ENCODE measurements at places on chromosomes 5 and 9. TPM values are rescaled to one million over a fixed set of nuclear protein-coding genes. Genes with fewer than 3 reads are reported as not detected.

Gene SYK
- total RNA-seq: 0.07 TPM

Gene FBP1
- total RNA-seq: 0.95 TPM

Gene HK3
- 0.04 TPM for total RNA-seq

Gene FOXD1
- 1.1 TPM for total RNA-seq

Gene CTSL
- total RNA-seq: 178 TPM

DNA sequence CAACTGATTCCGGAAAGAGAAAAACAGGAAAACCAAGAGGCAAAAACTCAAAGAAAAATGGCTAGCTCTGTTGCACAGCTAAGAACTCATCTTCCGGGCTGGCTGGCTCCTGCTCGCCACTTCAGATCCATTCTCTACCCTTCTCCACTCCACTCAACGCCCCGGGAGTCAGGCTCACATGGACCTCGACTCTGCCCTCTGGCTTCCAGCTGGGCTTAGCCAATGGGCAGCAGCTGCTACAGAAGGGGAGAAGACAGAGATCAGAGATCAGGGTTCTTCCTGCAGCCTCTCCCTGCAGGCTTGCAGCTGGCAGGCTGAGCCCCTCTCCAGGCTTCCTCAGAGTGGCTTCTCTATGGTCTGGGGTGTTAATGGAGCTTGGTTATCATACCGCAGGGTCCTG lies 187.5 kb downstream of the MED10 start:
- no peak for DNase-seq

GRCh38 chr9:74824654-74825053 lies 63.1 kb downstream of the TRPM6 start:
- peak; percentile 27 for DNase-seq

Gene CARD19
- 95.7 TPM for total RNA-seq

GRCh38 chr9:7906783-7907550 lies 107.4 kb upstream of the DMAC1 start:
- no peak for DNase-seq

- DNase-seq: no peak
Observed at GRCh38 chr5:181198905-181199519, 6.0 kb downstream of the TRIM7 start.

- no peak for DNase-seq
Observed at GRCh38 chr9:13915131-13915530, 398.8 kb downstream of the NFIB start.

Gene EXOSC3
- 28.7 TPM for total RNA-seq

Gene AGPAT2
- total RNA-seq: 48.9 TPM

Gene TBC1D9B
- total RNA-seq: 44.0 TPM

Gene TAF1L
- total RNA-seq: 0.04 TPM

Gene PLAC8L1
- not detected for total RNA-seq

DNA sequence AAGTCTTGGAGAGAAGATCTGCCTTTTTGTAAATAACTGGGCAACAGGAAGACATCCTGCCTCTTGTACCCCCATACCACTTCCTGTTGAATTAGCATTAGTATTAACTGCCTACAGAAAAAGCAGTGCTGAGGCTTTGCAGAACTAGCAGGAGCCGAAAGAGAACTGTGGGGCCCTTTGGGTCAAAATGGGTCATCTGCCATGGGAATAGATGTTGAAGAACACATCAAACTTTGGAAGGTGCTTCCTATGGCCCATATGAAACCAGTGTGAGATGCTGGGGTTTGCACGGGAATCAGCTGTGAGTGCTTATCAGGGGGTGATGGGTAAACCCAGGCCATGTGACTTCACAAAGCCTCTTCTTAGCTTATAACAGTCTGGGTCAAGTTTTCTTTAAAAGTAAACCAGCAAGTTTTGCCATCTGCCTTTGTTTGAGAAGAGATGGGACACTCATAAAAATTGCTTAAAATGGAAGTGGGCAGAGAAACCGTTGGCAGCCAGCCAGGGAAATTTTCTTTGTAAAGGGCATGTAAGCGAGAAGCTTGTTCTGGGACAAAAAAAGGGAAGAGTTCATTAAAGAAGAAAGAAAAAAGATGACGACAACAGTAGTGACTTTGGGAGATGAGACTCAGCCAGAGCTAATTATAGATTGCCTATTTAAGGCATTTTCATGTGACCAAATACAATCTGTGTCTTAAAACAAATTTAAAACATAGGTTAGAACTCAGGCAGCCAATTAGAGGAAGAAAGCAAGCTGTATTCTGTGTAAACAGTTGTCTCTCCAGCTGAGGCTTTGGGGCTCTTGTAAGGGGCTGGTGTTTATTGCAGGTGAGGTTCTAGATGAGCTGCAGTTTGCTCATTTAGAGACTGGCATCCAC lies 4.4 kb downstream of the SLC25A25 start:
- no peak for DNase-seq

DNA sequence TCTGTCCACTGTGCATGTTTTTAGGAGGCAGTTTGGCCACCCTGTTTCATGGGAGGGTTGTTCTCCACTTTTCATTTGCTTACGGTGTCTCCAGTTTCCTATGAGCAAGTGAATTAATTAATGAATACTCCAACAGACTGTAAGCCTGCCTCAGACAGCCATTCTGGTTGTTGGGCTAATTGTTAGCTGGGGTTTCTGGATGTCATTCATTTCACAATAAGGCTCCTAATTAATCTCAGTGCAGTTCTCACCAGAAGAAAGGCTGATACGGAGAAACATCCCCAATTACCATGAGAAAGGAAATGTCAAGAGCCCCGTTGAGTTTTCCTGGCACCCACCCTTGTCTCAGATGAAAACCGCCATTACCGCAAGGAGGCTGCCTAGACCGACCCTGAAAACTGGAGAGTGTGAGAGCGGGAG lies 75.8 kb downstream of the MAP1B start:
- DNase-seq: no peak

- no peak for DNase-seq
Observed at GRCh38 chr9:81032030-81032572, 657.2 kb downstream of the TLE1 start.

Gene ARL14EPL
- 0.39 TPM for total RNA-seq

Gene INSL4
- total RNA-seq: not detected

GRCh38 chr9:128920381-128921058 lies at the start of gene PHYHD1:
Gene PHYHD1 (plus strand): TSS chr9:128920982. CDS start chr9:128922324, 1,342 bp downstream.
- DNase-seq: no peak

GRCh38 chr5:138096997-138097828 lies 13.4 kb downstream of the WNT8A start:
- no peak for DNase-seq

Gene ZNF474
- total RNA-seq: 0.07 TPM

Gene RNF180
- total RNA-seq: 5.0 TPM

- DNase-seq: no peak
Observed at GRCh38 chr5:169413416-169413815, 112.5 kb upstream of the SLIT3 start.

DNA sequence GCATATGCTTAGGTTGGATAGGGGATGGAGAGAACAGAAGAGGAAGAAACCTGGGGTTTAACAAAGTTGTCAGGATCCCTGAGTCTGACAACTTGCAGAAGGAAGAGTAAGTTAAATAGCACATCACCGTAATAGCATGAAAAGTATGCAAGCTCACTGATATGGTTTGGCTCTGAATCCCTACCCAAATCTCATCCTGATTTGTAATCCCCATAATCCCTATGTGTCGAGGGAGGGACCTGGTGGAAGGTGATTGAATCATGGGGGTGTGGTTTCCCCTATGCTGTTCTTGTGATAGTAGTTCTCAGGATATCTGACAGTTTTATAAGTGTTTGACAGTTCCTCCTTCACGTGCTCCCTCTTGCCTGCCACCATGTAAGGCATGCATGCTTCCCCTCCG lies 193.3 kb downstream of the PSAT1 start:
- no peak for DNase-seq

DNA sequence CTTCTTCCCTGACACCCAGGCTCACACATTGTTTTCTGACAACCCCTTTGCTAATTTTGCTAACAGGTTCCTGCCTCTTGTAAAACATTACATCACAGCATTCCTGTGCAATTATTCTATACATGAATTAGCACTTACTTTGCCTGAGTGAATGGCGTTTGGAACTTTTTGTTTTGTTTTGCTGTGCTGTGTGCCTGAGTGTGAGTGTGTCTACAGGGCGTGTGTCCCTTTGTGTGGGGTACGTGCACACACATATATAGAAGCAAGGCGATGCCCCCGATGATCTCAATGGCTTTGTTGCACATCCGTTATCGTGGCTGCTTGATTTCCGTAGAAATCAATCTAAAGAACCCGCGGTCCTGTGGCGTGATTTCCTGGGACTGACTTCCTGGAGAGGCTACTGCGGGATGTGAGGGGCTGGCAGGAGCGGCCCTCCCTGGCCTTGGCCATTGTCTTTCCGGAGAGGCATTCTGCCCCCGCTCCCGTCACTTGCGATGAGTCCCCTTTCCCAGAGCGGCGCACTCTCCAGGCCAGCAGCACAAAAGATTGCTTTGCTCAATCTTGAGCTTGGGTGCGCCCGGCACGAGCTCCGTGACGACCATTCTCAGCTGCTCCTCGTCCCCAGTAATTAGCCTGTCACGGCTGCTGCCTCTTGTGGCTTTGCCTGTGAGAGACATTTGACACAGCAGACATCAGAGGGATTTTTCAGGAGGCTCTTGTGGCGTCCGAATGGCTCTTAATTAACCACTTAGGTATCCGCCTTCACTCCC lies 398.1 kb upstream of the IRX1 start:
- no peak for DNase-seq

DNA sequence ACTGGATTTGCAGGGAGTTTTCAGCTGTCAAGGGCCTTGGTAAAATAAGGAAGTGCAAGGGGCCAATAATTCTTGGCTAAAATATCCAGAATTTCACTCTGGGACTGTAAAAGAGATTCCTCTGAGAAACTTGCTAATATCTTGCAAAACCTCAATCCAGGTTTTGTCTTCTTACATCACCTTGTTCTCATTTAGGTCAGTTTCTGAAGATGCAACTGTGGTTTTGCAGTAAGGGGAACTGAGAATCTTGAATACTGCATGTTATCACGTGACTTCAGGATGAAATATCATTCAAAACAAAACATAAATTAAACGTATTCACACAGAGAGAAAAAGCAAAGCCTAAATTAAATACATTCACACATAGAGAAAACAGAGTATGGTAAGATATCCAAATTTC lies 35.0 kb upstream of the RIC1 start:
- no peak for DNase-seq

DNA sequence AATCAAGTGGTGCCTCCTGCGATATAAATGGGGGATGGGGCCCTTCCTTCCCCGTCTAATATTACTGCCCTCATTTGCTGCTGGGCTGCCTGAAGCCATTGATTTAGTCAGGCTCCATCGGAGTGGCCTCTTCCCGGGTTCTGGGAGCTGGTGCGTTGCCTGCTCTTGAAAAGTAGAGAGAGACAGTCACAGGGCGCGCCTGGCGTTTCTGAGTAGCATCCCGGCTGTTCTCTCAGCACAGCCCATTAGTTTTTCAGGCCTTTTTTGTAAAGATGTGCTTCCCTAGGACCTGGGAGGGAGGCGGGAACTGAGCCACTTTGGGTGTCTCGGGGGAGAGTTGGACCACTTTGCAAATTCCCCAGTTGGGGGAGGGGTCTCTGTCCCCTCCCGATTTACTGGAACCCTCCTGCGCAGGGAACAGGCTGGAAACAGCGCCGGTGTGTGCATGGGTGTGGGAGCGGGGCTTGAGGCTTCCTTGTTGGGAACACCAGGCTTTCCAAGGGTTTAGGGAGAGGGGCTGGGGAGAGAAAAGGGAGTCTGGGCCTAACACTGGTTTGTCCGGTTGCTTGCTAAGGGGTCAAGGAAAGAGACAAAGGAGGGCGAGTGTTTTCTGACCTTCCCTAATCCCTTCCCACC lies 4.7 kb downstream of the PRDM6 start:
- no peak for DNase-seq

- no peak for DNase-seq
Observed at GRCh38 chr5:32023816-32024215, 150.3 kb downstream of the GOLPH3 start.

DNA sequence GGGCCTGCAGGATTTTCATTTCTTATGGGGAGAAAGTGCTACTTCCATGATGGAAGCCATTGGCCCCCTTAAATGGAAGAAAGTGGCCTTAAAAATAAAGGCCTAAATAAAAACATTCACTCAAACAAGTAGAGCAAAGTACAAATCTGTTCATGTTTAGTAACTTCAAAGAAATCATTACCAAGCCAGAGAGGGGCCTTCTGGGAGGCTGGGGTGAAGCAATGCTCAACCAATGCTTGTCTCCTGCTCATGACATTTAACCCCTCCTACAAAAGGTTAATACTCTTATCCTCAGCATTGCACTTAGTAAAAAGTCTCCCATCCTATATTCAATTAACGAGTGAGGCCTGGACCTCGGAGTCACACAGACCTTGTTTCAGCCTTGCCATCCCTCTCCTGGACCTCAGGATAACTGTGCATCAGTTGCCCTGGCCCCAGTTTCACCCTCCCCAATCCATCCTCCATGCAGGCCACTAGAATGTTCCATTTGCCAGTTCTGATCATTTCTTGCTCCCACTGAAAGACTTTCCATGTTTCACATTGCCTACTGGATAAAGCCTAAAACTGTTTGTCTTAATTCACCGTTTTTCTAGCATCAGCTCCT lies 36.9 kb upstream of the ALDH1B1 start:
- no peak for DNase-seq

DNA sequence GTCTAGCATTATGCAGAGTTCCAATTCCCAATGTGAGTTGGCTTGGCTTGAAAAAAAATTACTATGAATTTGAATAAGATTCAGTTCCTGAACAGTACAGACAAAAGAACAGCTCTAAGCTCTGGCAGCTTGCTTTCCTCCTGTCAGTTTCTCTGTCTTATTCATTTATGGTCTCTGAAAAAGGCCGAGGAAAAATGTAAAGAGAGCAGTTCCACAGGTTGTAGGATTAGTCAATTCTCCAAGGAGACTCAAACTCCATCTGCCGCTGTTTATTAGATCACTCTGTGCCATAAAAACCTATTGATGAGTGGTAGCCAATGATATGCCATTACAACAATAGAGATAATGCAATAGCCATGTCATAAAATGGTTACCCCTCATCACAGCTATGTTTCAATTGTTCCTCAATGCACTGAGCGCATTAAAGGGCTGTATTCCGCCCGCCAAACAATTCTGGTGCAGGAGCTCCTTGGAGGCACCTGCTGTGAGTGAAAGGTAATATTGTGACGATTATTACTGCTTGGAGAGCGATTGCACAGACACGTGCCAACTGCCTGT lies 188.2 kb downstream of the ARRDC3 start:
- no peak for DNase-seq
